Calu3 (cell line): ENCODE measurements at places on chromosomes 6 and 20.

- peak; percentile 42 for DNase-seq
Observed at GRCh38 chr6:105087571-105088211, 92.1 kb downstream of the POPDC3 start.

- DNase-seq: no peak
Observed at GRCh38 chr20:51037532-51038115, 14.7 kb upstream of the KCNG1 start.

DNA sequence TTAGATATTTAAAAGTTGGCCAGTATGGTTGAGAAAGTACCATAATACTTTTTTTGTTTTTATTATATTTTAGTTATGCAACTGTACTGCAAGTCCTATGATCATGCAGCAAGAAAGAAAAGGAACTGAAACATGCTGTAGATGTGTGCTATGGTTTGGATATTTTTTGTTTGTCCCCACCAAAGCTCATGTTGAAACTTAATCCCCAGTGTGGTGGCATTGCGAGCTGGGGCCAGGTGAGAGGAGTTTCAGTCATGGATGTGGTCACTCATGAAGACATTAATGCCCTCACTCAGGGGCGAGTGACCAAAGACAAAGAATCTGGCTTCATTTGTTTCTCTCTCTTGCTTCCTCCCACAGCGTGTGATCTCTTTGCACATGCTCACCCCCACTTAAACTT, 393.9 kb downstream of the PAX1 start:
- DNase-seq: no peak

GRCh38 chr20:3614466-3614865, 48.7 kb downstream of the GFRA4 start:
- DNase-seq: no peak

DNA sequence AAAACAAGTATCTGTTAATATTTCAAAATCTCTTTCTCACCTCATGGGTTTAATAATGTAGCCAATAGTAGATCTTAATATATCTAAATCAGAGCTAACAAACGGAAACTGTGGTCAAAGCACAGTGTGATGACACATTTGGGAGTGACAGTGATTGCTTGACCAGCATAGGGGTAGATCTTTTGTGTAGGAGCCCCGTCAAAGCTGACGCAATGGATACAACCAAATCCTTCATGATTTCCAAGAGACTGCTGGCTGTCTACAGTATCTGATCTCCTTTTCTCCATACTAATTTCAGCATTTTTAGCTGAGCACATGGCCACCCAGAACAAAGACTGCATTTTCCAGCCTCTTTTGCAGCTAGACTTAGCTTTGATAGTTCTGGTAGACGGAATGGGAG, 299.3 kb upstream of the ECI2 start:
- DNase-seq: no peak
